ENCODE measurements at places on chromosomes 4 and X. TPM values are rescaled to one million over a fixed set of nuclear protein-coding genes. Genes with fewer than 3 reads are reported as not detected.

GPC4 gene
- total RNA-seq = 2.3 TPM

SYTL5 gene
- 2.2 TPM for total RNA-seq

ETDA gene
- total RNA-seq = not detected

LRIT3 gene
- 0.19 TPM for total RNA-seq

DNA sequence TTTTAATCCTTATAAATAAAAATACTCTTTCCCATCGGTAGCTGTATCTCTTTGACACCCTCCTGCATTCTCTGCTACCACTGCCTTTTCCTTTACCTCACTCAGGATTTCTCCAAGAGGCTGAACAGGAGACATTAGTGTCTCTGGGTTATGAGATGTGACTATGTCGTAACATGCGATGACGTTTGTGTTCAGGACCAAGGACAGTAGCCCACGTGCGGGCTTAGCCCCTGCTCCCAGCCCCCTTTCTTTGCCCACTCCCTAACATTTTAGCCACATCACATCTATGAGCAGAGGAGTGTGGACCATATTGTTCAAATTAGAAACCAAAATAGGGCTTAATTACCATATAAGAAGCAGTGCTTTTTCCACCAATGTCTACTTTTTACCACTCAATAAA, 369.3 kb downstream of the FBXW7 start:
- H3K4me3 ChIP-seq = no peak overlapping the region
- no peak overlapping the region for H3K27ac ChIP-seq
- H3K36me3 ChIP-seq = no peaks in the 10 kb centered on the region
- no peaks in the 10 kb centered on the region for H3K27me3 ChIP-seq

DNA sequence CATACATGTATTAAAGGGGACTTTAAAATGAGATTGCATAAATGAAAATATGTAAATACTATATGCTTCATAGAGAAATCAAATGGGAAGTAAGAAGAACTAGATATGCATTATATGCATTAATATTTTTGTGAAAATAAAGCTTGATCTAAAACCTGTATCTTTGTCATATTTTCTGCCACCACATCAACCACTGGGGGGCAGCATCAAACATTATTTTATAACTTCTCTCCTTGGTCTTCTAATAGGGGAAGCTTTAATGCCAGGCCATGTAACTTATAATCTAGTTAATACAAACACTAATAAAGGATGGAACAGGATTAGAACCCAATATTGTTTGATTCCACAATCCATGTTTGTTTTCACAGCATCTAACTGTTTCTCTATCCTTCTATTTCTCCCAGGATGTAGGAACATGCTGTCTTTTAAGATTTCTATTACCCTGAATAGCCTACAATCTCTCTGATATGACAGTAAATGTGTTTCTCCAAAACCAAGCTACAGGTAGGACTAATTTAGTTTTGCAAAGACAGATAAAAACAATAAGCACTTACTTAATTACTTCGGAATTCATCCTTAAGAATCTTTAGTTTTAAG, 10.0 kb downstream of the QRFPR start:
- H3K36me3 ChIP-seq = no peaks in the 10 kb centered on the region
- H3K4me1 ChIP-seq = no peaks in the 10 kb centered on the region
- H3K27ac ChIP-seq = no peak overlapping the region
- no peak for DNase-seq

DNA sequence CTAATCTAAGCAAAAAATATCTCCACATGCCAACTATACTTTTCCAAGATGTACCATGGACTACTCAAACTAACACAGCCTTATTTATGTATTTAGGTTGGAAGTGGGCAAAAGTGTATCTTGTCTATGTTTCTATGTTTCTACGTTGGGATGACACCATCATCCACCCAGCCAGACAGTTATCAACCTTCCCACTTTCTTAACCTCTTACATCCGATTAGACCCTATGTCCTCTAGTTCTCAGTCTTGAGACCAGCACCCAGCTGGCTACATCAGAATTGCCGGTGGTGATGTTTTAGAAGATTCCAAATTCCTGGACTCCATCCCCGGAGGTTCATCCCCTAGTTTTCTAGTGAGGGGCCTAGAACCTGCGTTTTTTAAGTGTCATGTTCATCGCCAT, 1.0 kb upstream of the AASDH start:
- no peak overlapping the region for H3K27ac ChIP-seq
- H3K36me3 ChIP-seq = no peaks in the 10 kb centered on the region
- H3K4me1 ChIP-seq = peaks cover 10% of the 10 kb centered on the region
- H3K27me3 ChIP-seq = no peaks in the 10 kb centered on the region
- H3K4me3 ChIP-seq = peak overlapping the region; percentile 78

DNA sequence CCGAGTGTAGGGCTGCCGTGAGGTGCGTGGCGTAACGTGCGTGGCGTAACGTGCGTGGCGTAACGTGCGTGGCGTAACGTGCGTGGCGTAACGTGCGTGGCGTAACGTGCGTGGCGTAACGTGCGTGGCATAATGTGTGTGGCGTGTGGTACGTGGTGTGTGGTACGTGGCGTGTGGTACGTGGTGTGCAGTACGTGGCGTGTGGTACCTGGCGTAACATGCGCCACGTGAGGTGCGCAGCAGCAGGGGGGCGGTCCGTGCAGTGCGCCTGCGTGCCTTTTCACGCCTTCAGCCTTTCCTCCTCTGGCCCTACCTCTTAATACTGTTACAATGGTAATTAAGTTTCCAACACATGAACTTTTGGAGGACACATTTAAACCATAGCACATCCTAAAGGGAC, at the start of gene TFDP3:
Gene TFDP3, minus strand, starts transcription at position 26 of the 400 bp plus-strand sequence. CDS start 95 bp downstream, outside the sequence.
- no peaks in the 10 kb centered on the region for H3K27me3 ChIP-seq
- H3K27ac ChIP-seq = no peak within 1 kb of the TSS
- H3K4me1 ChIP-seq = no peaks in the 10 kb centered on the region
- no peak within 1 kb of the TSS for H3K4me3 ChIP-seq

GRCh38 chrX:16457239-16457638, 192.7 kb upstream of the S100G start:
- no peak for DNase-seq
- H3K27me3 ChIP-seq = no peaks in the 10 kb centered on the region
- no peak overlapping the region for H3K27ac ChIP-seq

DNA sequence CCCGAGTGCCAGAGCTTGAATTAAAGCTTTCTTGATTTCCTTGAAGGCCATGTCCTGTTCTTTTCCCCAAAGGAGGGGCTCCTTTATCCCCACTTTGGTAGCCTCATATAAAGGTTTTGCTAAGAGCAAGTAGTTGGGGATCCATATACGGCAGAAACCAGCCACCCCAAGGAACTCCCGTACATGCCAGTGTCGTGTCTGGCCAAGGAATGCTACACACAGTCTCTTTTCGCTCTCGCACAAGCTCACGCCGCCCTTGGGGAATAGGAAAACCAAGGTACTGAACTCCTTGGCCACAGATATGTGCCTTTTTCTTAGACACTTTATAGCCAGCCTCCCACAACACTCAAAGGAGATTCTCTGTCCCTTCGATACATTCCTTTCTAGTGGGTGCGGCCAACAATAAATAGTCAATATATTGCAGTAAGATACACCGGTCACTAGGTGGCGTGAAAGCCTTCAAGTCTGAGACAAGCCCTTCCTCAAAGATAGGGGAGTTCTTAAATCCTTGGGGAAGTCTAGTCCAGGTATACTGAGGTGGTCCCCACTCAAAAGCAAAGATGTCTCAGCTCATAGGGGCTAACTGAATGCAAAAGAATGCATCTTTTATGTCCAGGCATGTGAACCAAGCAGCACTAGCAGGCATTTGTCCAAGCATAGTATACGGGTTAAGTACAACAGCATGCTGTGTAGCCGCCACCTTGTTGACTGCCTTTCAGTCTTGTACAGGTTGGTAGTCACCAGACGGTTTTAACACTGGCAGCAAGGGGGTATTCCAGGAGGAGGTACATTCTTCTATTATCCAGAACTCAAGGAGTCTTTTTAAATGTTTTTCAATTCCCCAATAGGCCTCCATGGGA, 57.8 kb upstream of the XAGE1B start:
- no peaks in the 10 kb centered on the region for H3K27me3 ChIP-seq
- H3K4me3 ChIP-seq = no peak overlapping the region
- no peak for DNase-seq
- no peak overlapping the region for H3K27ac ChIP-seq
- H3K36me3 ChIP-seq = no peaks in the 10 kb centered on the region

- H3K4me3 ChIP-seq = no peak overlapping the region
- DNase-seq = no peak
- no peaks in the 10 kb centered on the region for H3K36me3 ChIP-seq
- no peaks in the 10 kb centered on the region for H3K27me3 ChIP-seq
- H3K4me1 ChIP-seq = no peaks in the 10 kb centered on the region
- H3K27ac ChIP-seq = no peak overlapping the region
Observed at GRCh38 chr4:134499074-134499473, 297.5 kb upstream of the PABPC4L start.

- H3K27me3 ChIP-seq = no peaks in the 10 kb centered on the region
- no peaks in the 10 kb centered on the region for H3K4me1 ChIP-seq
- DNase-seq = no peak
- no peak overlapping the region for H3K4me3 ChIP-seq
- no peak overlapping the region for H3K27ac ChIP-seq
- H3K36me3 ChIP-seq = no peaks in the 10 kb centered on the region
Observed at GRCh38 chr4:114839986-114840385, 241.4 kb downstream of the UGT8 start.

DNA sequence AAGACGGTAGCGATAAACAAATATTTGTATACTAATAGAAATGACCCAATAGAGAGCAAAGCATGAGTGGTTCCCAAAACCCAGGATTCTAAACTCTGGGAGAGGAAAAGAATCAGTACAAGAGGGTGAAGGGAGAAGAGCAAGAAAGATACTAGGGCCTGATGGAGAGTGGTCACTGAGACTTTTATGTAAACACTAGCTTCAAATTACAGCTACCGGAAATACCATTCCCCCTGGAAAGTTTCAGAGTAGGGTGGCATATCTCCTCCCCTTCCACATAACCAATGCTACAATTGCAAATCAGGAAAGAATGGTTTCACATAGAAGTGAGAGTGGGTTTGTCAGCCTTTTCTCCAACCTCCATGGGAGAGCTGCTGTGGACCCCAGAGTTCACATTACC, 77.1 kb downstream of the EIF4E start:
- no peak overlapping the region for H3K4me3 ChIP-seq
- no peaks in the 10 kb centered on the region for H3K27me3 ChIP-seq
- no peaks in the 10 kb centered on the region for H3K4me1 ChIP-seq
- no peak for DNase-seq
- no peaks in the 10 kb centered on the region for H3K36me3 ChIP-seq
- no peak overlapping the region for H3K27ac ChIP-seq

- no peaks in the 10 kb centered on the region for H3K27me3 ChIP-seq
- H3K36me3 ChIP-seq = no peaks in the 10 kb centered on the region
- no peaks in the 10 kb centered on the region for H3K4me1 ChIP-seq
- H3K4me3 ChIP-seq = no peak overlapping the region
Observed at GRCh38 chr4:80295826-80296225, 29.4 kb downstream of the FGF5 start.
